Renal cortex interstitium (tissue), 15 donors: ENCODE measurements at places on chromosomes 7 and 10. TPM values are rescaled to one million over a fixed set of nuclear protein-coding genes. Genes with fewer than 3 reads are reported as not detected.

Gene CADPS2
- 63.4 TPM for polyA plus RNA-seq

Gene SCIN
- polyA plus RNA-seq = 110 TPM

GRCh38 chr7:28130277-28130676 lies 50.3 kb downstream of the JAZF1 start:
- no peak for DNase-seq

DNA sequence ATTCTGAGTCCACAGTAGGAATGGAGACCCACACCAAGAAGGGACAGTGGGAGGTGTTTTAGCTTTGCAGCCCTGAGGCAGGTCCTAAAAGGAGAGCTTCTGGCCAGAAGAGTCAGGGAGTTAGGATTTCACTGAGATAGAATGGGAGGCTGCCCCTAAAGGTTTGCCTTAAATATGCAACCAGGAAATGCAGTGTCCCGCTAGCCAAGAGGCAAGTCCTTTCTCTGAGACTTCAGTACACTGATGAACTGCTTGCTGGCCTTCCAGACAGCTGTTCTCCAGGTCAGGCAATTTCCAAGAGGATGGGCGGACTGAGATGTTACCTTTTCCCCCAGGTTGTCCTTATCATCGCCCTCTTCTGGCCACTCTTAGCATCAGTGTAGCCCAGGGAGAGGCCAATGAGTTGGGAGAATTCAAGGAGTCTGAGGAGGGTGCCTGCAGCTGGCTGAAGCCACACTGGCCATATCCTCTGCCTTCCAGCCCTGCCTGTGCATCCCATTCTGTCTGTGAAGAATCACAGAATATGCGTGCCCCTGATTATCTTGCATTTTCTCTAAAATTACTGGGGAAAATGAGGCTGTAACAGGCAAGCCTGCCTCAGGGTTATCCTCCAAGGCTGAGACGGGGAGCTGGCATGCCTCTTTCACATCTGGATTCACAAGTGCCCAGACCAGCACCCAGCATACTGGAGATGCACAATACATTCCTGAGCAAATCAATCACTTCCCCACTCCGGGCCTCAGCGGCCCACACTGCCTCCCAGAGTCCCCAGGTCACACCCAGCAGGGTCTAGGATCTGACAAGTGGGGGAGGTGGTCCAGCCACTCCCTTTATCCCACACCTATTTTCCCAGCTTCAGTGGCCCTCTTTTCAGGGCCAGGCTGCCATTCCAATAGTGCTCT lies 2.4 kb downstream of the TLL2 start:
- no peak for DNase-seq
